Foreskin melanocyte (primary cell): ENCODE measurements at places on chromosomes 11 and 22.

DNA sequence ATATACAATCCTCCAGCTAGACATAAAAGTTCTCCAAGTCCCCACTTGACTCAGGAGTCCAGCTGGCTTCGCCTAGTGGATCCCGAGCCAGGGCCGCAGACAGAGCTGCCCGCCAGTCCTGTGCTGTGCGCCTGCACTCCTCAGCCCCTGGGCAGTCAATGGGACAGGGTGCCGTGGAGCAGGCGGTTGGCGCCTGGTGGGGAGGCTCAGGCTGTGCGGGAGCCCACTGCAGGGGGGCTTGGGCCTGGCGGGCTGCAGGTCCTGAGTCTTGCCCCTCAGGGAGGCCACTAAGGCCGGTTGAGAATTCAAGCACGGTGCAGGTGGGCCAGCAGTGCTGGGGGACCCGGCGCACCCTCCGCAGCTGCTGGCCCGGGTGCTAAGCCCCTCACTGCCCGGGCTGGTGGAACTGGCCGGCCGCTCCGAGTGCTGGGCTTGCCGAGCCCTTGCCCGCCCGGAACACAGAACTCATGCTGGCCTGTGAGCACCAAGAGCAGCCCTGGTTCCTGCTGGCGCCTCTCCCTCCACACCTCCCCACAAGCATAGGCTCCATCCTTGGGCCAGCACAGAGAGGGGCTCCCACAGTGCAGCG lies 884.8 kb upstream of the LRRC4C start:
- no peak for DNase-seq

- no peak for DNase-seq
Measured at GRCh38 chr11:5646139-5646538, 21.3 kb downstream of the TRIM34 start.

GRCh38 chr11:19646308-19646707 lies 66.3 kb upstream of the NAV2 start:
- no peak for DNase-seq

DNA sequence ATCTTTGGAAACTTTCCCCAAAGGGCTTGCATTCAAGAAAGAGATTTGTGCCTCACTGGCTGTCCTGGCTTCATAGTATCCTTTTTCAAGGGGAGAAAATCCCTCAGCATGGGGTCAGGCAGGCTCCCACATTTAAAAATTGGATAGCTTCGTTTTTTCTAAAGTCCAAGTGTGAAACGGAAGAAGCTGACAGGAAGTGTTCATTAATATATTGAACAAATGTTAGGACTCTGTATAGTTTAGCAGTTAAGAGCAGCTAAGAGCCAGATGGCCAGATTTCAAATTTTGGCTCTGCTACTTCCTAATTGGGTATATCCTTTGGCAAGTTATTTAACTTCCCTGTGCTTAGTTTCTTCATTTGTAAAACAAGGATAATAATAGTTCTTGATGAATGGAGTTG lies 354.9 kb upstream of the FAT3 start:
- no peak for DNase-seq

GRCh38 chr22:36100134-36100824 lies 60.3 kb downstream of the APOL3 start:
- DNase-seq: no peak

DNA sequence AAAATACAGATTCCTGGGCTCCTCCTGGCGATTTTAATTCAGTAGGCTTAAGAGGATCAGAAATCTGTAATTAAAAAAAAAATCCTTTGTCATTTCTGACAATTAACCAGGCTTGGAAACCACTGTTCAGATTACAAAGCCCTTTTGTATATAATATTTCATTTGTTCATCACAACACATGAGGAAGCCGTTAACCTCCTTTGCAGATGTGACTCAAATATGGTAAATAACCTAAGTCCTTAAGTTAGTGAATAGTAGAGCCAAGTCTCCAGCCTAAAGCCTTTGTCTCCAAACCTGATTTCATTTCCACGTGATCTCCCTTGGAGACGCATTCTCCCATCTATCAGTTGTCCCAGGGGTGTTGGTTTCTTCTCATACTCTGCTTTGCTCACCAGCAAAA lies 67.6 kb downstream of the UBASH3B start:
- no peak for DNase-seq

DNA sequence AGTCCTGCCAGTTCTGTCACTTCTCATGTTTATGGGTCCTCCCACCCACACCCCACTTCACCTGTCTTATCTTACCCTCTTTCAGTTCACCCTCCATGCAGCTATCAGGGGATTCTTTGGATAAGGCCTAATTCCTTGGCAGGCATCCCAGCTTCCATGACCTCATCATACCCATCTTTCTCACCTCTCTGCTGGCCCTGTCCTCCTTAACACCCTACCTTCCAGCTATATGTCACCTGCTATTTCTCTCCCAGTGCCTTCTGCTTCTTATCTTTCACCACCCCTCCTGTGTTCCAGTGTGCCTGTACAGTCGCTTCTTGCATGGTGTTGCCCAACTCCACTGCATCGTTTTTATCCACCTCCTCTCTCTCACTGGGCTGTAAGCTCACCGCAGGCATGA lies 28.3 kb downstream of the SNU13 start:
- no peak for DNase-seq

DNA sequence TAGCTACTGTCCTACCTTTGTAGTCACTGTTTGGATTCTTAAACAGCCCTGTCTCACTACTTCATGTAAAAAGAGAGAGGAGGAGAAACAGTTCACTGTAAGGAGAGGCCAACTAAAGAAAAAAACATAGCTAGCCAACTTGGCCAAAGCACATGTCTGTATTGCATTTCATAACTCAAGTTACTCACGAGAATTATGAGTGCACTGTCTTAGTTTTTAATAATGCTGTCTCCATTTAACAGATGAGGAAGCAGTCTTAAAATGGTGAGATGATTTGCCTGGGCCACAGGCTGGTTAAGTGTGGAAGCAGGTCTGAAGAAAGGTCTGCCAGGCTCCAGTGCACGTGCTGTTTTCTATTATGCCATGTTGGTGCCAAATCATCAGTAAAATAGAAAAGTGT lies 104.5 kb downstream of the UVRAG start:
- no peak for DNase-seq

DNA sequence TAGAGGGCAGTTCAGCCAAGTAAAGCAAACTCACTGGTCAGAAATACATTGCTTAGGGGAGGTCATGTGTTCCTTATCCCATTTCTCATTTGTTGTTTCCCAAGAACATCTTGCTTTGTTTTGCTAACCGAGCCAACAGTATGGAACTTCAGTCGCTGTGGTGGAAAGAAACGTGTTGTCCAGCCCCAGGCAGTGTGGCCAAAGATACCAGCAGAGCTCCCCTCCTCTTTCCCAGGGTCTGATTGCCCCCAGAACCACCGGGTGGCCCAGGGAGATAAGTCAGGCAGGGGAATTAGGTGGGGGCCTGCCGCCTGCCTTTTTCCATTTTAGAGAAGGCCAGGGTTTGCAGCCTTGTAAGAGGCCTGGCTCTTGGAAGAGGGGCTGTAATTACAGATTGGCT lies 98.7 kb upstream of the CRYBB3 start:
- no peak for DNase-seq

DNA sequence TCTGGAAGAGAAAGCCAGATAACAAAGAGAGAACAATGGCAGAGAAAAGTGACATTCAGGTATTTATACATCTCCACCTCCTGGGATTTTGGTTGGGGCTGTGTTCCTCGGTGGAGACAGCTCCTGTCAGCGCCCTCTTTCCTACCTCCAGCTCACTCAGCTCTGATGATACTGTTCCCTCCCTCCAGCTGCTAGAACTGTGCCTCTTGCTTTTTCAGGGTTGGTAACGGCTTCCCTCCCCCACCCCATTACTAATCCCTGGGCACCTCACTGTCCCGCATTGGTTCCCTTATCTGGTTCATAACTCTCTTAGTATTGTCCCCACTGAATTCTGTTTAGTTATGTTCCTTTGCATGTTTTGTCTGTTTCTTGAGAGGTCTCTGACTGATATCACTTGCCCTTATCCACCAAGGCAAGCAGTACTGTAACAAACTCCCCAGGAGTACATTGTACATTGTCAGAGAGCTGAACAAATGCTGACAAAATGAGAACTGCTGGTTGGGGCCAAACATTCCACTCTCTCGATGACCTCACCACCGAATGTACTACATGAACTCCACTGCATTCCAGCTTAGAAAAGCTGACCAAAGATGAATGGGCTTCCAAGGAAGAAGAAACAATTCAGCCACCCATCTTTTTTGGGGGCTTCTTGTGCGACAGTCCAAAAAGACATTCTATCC lies 5.7 kb upstream of the FBXO3 start:
- no peak for DNase-seq

DNA sequence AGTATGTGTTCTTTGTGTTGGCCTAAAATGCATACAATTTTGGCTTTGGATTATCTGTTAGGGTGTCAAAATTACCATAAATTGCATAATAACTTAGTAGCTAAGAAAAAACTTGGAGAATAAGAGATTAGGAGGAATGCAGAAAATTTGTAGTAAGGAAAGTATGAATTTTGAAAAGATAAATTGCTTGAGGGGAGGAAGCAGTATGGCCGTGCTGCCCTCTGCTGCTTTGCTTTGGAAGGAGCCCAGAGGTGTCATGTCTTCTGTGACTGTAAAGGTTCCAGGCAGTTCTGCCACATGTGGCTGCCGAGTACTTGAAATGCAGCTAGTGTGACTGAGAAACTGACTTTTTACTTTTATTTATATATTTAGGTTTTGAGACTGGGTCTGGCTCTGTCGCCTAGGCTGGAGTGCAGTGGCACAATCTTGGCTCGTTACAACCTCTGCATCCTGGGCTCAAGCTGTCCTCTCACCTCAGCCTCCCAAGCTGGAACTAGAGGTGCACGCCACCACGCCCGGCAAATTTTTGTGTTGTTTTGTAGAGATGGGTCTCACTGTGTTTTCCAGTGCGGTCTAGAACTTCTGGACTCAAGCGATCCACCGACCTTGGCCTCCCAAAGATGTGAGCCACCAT lies 1.8 kb downstream of the ADSL start:
- no peak for DNase-seq

- peak; percentile 87 for DNase-seq
Measured at GRCh38 chr22:45552580-45553350, 50.1 kb downstream of the FBLN1 start.

- peak; percentile 27 for DNase-seq
Measured at GRCh38 chr22:50105208-50106100, 15.6 kb downstream of the MOV10L1 start.

GRCh38 chr11:118438314-118438931 lies 2.1 kb downstream of the KMT2A start:
- DNase-seq: peak; percentile 78

- DNase-seq: no peak
Measured at GRCh38 chr22:30266445-30267381, at the start of gene OSM. Gene OSM (minus strand): TSS chr22:30266851. CDS start chr22:30266799, 52 bp downstream.

DNA sequence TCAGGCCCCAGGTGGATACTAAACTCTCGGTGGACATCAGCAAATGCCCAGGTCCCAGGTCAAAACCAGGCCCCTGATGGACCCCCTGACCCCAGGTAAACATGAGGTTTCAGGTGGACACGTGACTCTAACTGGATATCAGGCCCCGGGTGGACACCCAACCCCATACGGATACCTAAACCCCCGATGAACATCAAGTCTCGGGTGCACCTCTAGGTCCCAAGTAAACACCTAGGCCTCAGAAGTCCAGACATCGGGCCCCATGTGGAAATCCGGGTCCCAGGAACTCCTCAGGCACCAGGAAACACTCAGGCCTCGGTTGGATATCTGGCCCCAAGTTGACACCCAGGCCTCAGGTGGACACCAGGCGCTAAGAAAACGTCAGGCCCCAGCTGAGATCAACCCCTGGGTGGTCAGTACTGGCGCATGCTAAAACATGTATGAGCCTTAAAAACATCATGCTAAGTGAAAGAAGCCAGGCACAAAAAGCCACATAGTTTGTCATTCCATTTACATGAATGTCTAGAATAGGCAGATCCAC lies 54.4 kb upstream of the SEPTIN5 start:
- no peak for DNase-seq

DNA sequence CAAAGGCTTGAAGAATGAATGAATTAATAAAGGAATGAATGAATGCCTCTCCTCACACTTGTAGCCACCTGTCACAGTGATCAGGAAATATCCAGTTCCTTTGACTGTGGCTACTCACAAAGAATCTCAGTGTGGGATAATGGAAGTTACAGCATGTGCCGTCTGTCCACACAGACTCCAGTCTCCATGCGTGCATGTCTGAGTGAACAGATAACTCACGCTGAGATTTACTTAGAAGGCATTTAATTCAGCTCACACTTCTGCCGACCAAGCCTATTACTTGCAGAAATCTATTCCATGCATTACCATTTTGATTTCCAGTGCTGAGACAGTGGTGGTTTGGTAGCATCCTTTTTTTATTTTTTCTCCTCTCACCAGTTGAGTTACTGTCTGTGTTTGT lies 32.3 kb upstream of the HMGXB4 start:
- no peak for DNase-seq

DNA sequence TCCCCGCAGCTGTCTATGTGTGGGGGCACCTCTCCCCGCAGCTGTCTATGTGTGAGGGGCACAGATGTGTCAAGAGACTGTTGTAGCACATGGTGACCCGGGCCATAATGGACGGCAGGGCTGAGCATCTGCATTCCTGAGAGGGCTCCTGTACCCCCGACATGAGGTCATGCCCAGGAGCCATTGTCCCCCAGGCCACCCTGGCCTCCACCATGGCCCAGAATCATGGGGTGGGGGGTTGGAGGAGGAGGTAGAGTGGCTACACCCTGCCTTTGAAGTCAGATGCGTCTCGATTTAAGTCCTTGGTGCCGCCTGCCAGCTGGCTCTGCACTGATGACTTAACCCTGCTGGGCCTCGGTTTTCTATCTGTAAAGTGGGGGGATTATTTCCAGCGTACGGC lies 49.1 kb downstream of the ARHGAP8 start:
- DNase-seq: no peak

DNA sequence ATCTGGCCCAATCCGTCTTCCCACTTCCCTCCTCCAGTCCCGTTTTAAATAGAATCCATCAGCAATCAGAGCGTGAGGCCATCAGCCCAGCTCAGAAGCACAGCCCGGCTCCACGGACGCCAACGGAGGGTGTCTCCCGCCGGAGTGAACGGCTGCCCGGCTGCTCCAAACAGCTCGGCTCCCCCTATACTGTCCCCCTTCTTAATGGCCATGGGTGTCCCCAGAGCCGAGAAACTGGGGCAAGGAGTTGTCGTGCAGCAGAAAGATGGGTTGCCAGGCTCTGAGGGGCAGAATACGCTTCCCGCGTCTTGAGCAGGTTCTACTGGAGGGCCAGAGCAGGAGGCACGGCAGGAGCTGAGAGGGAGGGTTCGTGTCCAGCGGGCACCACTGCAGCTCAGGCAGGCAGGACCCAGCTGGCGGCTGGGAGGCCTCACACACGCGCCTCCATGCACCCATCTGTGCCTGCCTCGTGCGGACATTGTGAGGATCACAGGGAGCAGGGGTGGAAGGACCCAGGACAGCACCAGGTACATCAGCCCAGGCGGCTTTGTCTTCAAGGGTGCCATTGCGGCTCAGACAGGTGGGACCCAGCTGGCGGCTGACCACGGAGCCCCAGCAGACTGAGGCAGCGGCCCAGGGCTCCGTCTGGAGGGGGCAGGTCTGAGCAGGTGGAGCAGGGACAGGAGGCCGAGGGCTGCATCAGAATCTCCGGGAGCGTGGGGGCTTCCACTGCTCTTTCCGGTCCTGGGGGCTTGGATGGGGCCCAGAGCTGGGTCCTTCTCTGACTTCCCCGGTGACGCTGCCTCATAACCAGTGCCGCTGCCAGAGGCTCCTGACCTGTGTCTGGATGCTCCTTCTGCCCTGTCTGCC lies 882.7 kb downstream of the BRD1 start:
- DNase-seq: no peak

- DNase-seq: no peak
Measured at GRCh38 chr11:62919898-62920640, 1.1 kb downstream of the CHRM1 start.
